ENCODE measurements at places on chromosomes 7 and 10.

GRCh38 chr10:93386631-93387369 lies 95.3 kb downstream of the MYOF start:
- no peak for DNase-seq

DNA sequence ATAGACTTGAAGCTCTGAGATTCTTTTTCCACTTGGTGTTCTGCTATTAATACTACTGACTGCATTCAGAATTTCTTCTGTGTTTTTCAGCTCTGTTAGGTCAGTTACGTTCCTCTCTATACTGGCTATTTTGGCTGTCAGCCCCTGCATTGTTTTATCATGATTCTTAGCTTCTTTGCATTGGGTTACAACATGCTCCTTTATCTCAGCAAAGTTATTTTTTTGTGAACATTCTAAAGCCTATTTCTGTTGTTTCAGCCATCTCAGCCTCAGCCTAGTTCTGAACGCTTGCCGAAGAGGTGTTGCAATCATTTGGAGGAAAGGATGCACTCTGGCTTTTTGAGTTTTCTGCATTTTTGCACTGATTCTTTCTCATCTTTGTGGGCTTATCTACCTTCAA lies 201.5 kb upstream of the GNAI1 start:
- no peak for DNase-seq

- DNase-seq, result no peak
Observed at GRCh38 chr10:114539623-114540022, 118.5 kb downstream of the ABLIM1 start.

- no peak for DNase-seq
Observed at GRCh38 chr10:14820010-14820774, 17.6 kb downstream of the CDNF start.

GRCh38 chr7:33885290-33886148 lies 19.8 kb upstream of the BMPER start:
- DNase-seq, result no peak

Measured in NCI-H2029 (cell line).